ENCODE measurements at places on chromosomes 1 and 21.

DNA sequence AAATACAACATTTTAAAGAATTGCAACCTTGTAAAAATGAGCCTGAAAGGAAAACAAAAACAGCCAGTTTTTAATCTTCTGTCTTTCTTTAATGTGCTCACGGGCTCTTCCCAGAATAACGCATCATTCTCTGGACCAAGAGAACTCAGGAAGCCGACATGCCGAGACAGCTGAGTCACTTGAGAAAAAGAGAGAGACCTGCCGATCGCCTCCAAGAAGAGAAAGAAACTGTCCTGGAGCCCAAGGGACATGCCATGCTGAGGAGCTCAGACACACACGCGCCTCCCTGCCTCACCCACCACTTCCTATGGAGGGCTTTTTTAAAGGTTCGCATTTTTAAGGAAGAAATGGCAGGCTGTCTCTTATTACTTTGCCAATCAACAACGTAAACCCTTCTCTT, 176.4 kb downstream of the ZNF281 start:
- DNase-seq = no peak

DNA sequence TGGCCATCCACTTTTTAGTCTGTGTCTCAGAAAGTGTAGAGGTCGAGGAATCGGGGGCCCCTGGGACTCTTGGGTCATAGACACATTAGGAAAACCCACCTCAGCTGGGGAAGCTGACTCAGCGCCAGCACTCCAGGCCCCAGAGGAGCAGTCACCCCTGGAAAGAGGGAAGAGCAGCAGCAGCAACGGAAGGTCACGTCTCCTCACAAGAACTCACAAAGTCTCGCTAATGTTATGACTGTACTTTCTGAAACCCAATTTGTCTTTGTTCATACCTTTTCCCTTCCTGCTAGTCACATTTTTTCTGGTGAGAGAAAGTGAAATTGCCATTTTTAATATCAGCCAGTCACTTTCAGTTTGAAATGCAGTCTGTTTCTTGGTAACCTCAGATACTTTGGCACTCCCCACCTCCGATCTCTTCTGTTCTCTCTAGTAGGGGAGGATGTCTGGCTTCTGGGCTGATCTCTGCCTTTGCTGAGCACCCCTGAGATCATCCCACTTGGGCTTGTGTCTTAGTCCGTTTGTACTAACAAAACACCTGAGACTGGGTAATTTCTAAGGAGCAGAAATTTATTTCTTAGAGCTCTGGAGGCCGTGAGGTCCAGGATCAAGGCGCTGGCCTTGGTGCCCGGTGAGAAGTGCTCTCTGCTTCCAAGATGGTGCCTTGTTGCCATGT, 6.0 kb upstream of the NLRP3 start:
- DNase-seq = no peak

DNA sequence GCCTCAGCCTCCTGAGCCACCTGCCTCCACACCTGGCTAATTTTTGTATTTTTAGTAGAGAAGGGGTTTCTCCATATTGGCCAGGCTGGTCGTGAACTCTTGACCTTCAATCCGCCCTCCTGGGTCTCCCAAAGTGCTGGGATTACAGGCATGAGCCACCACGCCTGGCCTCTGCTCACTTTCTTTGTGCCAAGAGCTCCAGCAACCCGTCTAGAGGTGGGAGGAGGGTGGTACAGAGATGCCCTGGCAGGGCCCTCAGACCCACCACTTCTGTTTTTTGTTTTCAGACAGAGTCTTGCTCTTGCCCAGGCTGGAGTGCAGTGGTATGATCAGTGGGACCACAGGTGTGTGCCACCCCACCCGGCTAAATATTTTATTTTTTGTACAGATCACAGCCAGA, 6.9 kb upstream of the SYNC start:
- DNase-seq = no peak

DNA sequence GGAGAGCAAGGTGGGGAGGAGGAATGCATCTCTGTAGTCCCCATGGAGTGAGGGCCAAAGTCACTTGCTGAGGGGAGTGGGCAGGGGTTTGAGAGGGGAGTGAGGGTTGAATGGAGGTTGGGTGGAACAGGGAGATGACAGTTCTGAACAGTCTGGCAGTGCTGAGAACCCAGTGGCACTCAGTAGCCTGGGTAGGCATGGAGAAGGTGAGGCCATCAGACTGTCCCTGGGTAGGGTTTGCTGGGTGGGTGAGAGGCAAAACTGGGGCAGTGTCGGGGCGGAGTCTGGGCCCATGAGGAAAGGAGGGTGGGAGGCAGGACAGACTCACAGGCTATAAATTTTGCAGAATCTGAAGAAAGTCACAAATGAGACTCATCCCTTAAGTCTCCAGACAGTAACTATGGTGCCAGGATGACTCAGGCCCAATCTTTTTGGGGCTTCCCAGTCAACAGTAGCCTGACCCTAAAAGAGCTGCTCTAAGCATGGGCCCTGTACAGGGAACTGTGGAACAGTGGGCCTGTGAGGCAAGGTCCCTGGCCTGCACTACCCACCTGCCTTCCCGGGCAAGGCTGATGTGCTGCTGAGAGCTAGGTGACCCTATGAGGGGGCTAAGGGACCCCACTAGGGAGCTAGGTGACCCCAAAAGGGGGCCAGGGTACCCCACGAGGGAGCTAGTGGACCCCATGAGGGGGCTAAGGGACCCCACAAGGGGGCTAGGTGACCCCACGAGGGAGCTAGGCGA, 51.0 kb upstream of the DMRTB1 start:
- DNase-seq = no peak

GRCh38 chr1:152458384-152459185, 44.5 kb upstream of the CRNN start:
- no peak for DNase-seq

GRCh38 chr1:161407451-161407985, 39.8 kb upstream of the CFAP126 start:
- no peak for DNase-seq

GRCh38 chr1:15173863-15174614, 20.5 kb downstream of the TMEM51 start:
- no peak for DNase-seq
